ENCODE measurements at places on chromosomes 12 and 14. TPM values are rescaled to one million over a fixed set of nuclear protein-coding genes. Genes with fewer than 3 reads are reported as not detected.

The HOXC12 gene
- not detected for total RNA-seq

The TEX52 gene
- total RNA-seq: not detected

The NPAS3 gene
- total RNA-seq: not detected

The IL23A gene
- total RNA-seq: 31.0 TPM

The SPPL3 gene
- total RNA-seq: 38.2 TPM
